ENCODE measurements at places on chromosomes 11 and 22.

DNA sequence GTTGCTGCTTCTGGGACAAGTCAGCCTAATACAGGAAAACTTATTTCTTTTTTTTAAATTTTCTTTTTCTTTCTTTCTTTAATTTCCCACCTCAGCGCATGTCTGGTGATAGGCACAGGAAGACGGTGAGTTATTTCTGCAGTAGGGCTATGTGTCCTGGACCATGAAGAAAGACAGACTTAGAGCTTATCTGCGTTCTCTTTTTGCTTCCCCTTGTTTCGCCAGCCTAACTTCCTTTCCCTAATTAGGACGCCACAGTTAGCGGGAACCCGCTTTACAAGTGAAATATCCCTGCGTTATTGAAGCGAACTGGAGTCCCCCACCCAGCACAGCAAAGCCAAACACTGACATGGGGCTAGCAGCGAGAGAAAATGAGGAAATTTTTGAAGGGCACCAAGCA, 8.6 kb downstream of the OR6M1 start:
- no peak for DNase-seq

GRCh38 chr22:45938913-45939312, 38.0 kb downstream of the WNT7B start:
- DNase-seq: no peak

DNA sequence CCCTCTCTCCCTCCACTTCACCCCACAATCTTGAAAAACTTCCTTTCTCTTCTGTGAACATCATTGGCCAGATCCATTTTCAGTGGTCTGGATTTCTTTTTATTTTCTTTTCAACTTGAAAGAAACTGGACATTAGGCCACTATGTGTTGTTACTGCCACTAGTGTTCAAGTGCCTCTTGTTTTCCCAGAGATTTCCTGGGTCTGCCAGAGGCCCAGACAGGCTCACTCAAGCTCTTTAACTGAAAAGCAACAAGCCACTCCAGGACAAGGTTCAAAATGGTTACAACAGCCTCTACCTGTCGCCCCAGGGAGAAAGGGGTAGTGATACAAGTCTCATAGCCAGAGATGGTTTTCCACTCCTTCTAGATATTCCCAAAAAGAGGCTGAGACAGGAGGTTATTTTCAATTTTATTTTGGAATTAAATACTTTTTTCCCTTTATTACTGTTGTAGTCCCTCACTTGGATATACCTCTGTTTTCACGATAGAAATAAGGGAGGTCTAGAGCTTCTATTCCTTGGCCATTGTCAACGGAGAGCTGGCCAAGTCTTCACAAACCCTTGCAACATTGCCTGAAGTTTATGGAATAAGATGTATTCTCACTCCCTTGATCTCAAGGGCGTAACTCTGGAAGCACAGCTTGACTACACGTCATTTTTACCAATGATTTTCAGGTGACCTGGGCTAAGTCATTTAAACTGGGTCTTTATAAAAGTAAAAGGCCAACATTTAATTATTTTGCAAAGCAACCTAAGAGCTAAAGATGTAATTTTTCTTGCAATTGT, 92.3 kb downstream of the CD44 start:
- DNase-seq: no peak

- DNase-seq: no peak
Measured at GRCh38 chr11:115169251-115169650, 335.0 kb downstream of the CADM1 start.

DNA sequence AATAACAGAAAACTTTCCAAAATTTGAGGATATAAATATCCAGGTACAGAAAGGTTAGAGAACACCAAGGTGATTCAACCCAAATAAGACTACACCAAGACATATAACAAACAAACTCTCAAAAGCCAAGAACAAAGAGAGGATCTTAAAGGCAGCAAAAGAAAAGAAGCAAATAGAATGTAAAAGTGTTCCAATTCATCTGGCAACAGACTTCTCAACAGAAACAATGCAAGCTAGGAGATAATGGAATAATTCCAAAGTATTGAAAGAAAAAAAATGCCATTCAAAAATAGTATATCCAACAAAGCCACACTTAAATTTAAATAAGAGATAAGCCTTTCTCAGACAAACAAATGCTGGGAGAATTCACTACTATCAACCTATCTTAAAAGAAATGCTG, 153.0 kb upstream of the FAT3 start:
- no peak for DNase-seq

GRCh38 chr11:75429902-75430713, 2.9 kb downstream of the KLHL35 start:
- peak; percentile 11 for DNase-seq

DNA sequence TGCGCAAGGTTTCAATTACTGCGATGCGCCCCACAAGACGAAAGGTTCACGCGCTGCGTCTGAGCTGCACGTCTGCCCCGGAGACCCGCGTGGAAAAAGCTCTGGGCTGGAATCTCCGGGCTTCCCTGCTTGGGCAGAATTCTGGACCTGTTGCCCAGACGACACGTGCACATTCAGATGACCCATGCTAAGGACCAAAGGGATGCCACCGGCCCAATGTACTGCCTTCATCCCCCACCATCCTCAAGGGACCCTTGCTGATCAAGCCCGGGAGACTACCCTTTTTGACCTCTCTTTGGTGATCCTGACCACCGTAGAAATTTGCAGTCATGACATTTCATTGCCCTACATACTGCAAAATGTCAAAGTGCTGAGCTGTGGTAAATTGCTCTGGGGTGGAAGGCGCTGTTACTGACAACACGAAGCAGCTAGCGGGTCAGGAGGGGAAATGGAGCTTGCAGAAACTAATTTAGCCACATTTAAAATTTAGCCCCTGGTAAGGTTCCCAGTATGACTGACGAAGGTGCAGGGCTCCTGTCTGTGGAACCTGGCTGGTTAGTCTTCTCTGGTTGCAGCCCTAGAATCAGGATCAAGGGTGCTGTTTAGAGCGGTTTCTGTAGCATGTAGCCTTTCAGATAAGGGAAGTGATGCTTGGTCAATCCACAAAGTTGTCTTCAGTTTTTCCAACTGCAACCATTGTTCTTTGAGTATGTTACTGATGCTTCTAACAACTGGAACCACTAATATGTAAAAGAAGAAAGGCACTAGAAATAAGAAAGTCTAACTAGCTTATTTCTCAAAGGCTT, 81.9 kb downstream of the PRR5L start:
- DNase-seq: no peak

GRCh38 chr11:44977493-44977984, 26.9 kb upstream of the TP53I11 start:
- DNase-seq: no peak

- no peak for DNase-seq
Measured at GRCh38 chr11:113906516-113906915, 1.9 kb downstream of the HTR3B start.

DNA sequence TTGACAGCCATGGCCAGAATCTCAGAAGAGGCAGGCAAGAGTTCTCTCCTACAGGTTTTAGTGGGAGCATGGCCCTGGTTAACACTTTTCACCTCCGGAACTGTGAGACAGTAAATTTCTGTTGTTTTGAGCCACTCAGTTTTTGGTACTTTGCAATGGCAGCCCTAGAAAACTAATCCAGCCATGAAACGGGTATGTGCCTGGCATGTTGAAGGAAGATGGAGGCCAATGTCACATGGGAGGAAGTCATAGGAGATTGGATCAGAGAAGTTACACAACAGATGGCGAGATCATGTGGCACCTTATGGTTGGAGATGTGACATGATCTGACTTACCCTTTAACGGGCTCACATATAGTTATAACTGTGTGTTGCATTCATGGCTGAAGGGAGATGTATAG, 63.2 kb upstream of the EED start:
- DNase-seq: no peak

DNA sequence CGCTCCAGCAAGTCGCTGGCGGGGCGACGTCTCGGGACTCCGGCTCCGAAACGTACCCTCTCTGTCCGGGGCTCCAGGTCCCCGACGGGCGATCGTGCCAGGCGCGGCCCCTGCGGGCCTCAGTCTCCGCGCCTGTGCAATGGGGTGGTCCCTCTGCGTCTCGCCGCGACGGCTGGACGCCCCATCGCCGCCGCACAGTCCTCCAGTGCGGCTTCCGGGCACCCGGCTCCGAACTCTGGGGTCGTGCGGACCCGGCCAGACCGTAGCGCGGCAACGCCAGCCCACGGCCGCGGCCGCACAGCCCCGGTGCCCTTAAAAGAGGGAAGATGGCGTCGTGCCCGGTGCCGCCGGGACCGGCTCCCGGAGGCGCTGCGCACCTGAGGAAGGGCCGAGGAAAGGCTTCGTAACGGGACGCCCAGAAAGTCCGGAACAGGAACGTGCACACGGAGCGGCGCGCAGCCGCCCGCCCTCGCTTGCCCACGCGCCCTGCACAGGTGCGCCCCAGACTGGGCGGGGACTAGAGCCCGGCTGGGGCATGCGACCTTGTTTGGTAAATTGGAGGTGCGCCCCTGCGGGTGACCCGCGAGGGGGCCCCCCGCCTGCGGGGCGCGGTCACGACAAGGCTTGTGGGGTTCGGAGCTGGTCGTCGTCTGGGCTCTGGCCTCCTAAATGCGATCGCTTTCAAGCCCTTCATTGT, 525 bp downstream of the BIK start:
- no peak for DNase-seq

- DNase-seq: no peak
Measured at GRCh38 chr11:69459848-69460539, 21.5 kb upstream of the LINC01488 start.

- DNase-seq: no peak
Measured at GRCh38 chr22:44701187-44701790, 715 bp upstream of the PRR5 start.

DNA sequence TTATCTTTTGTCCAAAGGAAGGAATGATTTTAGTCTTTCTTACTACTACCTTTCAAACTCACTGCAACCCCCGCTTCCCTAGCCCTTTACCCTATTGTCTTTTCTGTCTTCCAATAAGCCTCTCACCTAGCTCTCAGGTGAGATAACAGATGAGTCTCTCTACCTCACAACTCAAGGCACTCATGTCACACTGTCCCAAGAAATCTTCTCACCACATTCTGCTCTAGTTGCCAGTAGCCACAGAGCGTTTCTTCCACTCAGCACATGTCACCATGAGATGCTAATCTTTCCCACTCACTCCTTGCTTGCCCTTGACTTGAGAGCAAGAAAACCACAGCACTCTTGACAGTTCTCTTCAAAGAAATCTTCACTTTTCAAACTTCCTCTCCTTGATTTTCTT, 32.7 kb upstream of the TMEM41B start:
- no peak for DNase-seq

DNA sequence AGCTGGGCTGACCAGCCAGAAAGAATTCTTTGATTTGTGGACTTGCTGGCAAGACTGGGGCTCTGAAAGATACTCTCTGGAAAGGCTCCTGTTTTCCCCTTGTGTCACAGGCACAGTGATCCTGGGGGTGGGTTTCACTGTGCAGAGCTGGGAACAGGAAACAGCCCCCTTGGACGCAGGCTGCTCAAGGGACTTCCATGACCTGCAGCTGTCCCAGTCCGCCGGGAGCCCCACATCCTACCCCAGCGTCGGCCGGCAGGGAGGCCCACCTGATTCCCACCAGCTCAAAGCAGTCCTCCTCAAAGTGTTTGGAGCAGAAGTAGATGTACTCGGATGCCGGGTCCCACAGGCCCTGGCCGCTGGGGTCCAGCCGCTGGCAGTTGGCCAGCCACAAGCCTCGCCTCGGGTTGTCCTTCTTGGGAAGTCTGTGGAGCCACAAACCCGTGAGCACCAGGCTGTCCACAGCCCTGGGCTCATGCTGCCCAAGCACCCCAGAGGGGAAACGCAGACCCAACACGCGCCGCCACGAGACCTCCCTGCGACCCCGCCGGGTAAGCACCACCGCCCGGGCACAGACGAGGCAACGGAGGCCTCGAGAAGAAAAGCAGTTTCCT, 824 bp downstream of the THAP7 start:
- no peak for DNase-seq

DNA sequence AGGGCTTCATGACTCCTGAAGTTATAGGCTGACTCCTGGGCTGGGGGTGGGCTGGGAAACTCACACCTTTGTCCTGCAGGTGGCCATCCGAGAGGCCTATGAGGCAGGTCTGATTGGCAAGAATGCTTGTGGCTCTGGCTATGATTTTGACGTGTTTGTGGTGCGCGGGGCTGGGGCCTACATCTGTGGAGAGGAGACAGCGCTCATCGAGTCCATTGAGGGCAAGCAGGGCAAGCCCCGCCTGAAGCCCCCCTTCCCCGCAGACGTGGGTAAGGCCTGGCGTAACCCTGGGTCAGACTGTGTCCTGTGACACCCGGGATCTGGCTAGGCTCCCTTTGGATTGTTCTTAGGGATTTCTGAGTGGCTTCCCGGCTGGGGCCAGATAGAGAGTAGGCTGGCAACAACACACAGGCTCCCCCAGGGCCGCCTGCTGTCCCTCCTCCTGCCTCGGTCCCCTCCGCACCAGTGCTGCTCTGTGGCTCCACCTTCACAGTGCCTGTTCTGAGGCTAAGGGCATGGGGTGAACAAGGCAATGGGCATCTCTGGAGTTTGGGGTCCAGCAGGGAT, 3.6 kb downstream of the NDUFV1 start:
- no peak for DNase-seq

DNA sequence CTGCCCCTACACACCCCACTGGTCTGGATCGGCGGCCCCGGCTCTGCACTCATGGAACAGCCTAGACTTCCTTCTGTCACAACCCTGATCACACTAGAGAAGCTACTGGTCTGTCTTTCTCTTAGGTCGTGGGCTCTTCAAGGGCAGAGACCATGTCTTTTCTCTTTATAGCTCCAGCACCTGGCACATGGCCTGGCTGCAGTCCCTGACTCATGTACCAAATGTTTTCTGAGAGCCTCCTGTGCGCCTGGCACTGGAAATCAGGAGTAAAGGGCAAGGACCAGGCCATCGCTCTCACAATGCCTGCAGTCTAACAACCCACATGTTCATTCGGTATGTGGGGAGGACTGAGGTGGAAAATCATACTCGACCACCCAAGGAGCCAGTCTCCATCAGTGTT, 7.5 kb downstream of the ASCC2 start:
- no peak for DNase-seq

DNA sequence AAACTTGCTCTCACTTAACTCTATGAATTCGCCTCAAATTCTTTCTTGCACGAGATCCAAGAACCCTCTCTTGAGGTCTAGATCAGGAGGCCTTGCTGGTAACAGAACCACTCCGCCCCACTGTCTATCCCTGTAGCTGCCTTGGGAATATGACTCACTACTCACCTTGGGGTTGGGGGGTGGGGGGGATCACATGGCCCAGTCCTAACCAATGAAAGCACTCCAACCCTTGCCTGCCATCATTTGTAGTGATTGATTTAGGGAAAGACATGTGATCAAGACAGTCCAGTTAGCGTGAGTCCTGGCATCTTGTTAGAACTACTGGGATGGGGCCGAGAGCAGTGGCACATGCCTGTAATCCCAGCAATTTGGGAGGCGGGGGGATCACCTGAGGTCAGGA, 4.8 kb upstream of the MRTFA start:
- no peak for DNase-seq

DNA sequence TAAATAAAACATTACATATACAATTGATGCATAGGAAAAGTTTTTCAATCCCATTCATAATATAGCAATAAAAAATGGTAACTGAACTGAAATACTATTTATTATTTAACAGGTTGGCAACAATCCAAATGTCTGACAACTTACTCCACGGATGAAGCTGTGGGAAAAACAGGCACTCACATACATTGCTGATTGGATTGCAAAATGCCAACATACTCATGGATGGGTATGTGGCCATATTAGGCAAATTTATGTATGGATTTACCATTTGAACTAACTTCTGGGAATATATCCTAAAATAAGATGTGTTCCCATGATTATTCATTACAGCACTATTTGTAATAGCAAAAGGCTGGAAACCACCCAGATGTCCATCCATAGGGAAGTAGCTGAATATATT, 3.2 kb upstream of the BIRC2 start:
- no peak for DNase-seq
